ENCODE measurements at places on chromosomes 11 and 22.

- DNase-seq: no peak
These were observed 806.3 kb downstream of the BRD1 start for GRCh38 chr22:49021131-49021925.

GRCh38 chr22:19052941-19053541, 69.2 kb downstream of the DGCR2 start:
- DNase-seq: no peak

DNA sequence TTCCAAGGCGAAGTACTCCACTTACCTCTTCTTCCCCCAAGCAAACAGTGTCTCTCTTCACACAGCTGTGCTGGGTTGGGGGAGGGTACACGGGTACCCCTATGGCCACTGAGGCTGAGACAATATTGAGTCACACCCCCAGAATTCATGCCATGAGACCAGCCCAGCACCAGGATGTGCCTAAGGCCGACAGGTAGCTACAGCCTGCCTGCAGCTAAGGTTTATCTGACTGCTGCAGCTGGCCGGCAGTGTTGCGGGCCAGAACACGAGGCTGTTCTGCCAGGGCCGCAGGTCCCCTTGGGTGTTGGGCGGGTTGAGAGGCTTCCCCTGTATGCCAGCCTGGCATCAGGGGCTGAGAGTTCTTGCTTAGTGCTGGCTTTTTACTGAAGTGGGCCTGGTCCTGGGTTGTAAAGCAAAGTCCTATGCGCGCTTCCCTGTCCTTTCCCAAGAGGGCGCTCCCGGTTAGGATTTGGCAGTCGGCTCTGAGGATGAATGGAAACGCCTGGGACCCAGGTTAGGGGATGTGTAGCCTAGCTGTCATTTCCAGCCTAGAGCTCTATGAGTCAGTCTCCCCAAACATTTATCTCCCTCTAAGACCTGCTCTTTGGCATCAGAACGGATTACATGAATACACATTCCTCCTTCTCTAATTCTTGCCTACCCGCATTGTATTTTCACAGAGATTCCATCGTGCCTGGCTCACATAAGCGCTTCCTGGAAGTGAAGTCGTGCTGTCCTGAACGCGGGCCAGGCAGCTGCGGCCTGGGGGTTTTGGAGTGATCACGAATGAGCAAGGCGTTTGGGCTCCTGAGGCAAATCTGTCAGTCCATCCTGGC, 7.1 kb downstream of the USP18 start:
- peak; percentile 70 for DNase-seq

- DNase-seq: no peak
These were observed 3.5 kb upstream of the CELSR1 start for GRCh38 chr22:46540874-46541273.

DNA sequence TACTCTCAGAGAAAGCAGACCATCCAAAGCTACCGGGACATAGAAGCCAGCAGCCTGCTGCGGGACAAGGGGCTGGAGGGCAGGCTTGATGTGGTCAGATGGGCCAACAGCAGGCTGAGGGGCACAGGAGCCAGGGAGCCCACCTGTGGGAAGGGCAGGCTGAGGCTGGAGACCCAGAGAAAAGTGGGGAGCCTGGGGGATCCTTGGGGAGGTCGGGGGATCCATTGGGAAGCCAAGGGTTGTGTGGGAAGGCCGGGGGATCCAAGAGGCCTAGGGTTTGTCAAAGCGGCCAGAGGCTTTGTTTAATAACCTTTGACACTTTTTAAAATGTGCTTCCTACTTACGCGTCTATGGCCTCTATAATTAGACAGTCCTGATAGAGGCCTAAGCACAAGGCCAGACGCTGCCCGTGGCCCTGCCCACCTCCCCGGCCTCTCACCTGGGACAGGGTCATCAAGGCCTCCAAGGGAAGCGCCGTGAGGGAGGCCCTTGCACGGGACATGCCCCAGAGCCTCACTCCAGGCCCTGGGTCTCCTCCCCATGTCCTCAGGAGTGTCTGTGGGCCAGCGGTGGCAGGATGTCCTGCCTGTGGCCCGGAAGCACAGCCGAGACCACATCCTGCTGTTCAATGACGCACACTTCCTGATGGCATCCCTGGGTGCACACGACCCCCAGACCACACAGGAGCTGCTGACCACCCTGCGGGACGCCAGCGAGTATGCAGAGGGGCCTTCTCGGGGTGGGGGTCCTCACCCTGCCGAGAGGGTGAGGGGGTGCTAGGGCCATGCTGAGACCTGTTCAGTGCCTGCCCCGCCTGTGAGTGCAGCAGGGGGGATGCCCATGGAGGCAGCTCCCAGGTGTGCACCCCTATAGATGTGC, 8.6 kb upstream of the GTSE1 start:
- DNase-seq: peak; percentile 35

GRCh38 chr11:96905663-96906062, 515.9 kb downstream of the JRKL start:
- DNase-seq: no peak

- DNase-seq: peak; percentile 47
These were observed 43.6 kb downstream of the LRRC32 start for GRCh38 chr11:76626921-76627401.

- DNase-seq: no peak
These were observed 68.1 kb downstream of the LIF start for GRCh38 chr22:30178181-30179126.

GRCh38 chr22:47605441-47605840, 843.0 kb downstream of the TBC1D22A start:
- no peak for DNase-seq

GRCh38 chr22:24593836-24594568, 1.1 kb upstream of the LRRC75B start:
- no peak for DNase-seq

DNA sequence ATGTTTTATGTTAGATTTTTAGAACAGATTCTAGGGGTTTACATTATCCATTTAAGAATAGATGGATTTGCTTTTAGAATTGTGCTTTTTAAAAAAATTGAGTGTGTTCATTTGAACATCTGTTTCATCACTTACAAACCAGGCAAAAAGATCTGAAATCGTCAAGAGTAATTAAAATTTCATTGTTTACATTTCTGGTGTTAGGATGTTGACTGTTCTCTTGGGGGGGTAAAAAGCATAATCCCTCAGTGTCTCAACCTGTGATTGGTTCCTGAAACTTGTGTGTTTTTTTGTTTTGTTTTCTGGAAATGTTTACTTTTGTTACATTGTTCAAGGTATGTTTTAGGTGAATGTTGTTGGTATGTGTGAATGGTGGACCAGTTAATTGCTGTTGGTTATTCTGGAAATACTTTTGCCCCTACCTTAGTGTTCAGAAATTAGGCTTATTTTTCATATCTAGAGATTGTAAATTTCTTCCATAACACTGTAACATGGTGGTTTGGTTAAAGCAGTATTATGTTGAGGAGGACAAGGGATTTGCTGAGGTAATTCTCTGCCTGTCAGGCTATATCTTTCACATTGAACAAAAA, 4.8 kb downstream of the PCF11 start:
- DNase-seq: no peak

GRCh38 chr11:114232400-114233059, 63.7 kb upstream of the NNMT start:
- DNase-seq: no peak

DNA sequence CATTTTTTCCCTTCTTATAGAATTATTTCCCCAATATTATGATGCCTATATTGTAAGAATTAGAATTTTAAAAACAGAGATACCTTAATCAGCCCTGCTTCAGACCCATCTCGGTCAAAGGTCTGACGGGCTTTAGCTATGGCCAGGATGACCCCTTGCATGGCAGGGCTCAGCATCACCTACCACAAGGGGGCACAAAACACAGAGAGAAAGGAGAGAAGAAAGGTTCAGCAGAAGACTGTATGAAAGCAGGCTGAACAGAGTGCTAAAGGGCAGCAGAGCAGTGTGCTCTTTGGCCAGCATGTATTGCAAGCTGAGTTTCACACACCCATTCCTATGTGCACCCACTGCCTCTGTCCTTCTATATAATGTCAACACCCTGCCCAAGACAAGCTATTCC, 26.8 kb downstream of the CLDN25 start:
- DNase-seq: peak; percentile 48

- DNase-seq: peak; percentile 79
These were observed 444 bp upstream of the TSKU start for GRCh38 chr11:76782531-76783293.

DNA sequence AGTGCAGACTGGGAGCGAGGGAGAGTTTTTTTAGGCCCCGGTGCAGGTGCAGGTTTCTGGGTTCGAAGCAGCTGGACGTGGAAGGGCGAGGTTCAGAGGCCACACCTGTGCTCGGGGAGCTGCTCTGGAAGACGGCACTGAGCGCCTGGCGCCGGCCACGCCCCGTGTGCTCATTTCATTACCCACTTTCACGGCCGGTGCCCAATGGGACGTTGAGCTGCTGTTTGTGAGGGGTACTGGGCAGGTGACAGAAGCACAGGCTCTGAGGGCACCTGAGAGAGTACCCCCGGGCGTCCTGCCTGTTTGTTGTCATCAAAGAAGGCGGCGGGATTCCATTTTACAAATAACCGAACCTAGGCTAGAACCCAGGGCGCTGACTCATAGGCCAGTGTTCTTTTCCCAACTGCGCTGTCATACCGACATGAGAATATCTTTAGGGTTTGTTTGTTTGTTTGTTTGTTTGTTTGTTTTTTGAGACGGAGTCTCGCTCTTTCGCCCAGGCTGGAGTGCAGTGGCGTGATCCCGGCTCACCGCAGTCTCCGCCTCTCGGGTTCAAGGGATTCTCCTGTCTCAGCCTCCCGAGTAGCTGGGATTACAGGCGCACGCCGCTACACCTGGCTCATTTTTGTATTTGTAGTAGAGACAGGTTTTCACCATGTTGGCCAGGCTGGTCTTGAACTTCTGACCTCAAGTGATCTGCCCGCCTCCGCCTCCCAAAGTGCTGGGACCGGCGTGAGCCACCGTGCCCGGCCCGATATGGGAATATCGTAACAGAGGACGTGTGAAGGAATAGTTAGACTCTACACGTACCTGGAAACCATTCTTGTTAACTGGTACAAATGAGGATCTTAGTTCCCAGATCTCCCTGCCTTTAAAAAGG, 16.6 kb upstream of the SPTBN2 start:
- no peak for DNase-seq

DNA sequence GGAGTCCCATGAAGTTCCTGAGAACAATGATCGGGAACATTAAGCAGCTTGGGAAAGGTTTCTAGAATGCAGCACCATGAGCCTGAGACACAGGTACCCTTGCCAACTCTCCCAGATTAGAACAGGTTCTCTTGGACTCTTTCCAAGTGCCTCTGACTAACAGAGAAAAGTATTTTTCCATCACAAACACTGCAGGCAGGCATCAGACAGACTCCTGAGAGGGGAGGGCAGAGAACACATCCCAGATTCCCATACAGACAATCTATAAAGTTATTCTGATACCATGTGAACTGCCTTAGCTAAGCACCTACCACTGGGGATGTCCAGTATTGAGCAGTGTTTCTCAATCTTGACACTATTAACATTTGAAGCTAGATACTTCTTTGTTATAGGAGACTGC, 27.3 kb downstream of the SERGEF start:
- no peak for DNase-seq

DNA sequence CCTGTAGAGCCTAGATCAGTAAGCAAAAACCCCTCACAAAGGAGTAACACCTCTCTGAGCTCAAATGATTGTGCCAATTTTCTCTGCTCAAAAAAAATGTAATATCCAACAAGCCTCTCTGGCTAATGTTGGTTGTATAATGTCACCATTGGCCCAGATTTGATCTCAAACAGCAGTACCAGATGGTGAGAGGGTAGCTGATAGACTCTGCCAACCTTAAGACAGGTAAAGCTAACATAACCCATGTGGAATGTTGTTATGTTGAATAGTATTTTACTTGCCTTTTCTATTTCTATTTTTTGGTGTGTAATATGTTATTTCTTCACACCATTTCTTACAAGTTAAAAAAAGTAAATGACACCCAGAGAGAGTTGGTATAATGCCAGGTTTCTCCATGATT, 166.7 kb upstream of the GUCY1A2 start:
- no peak for DNase-seq

DNA sequence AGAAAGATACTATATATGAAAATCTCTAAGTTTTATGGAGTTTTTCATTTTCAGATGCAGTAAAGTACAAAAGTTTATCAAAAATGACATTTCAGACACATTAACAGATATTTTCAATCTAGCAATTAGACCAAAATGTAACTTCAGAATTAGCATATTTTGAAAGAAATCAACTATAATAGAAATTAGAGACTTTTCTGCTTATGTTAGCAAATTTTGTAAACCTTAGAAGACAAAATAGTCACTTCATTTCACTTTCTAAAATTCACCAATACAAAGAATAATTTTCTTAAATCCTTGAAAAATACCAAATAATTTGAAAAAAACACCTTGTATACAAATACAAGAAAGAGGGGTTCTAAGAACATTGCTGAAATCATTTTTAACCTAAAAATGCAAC, 135.8 kb upstream of the FIBIN start:
- DNase-seq: no peak

GRCh38 chr11:117483372-117483771, 155.7 kb downstream of the CEP164 start:
- no peak for DNase-seq

GRCh38 chr22:43633631-43634285, 178.3 kb downstream of the EFCAB6 start:
- DNase-seq: no peak

- DNase-seq: no peak
These were observed 78.1 kb downstream of the CTSC start for GRCh38 chr11:88259431-88259830.

Measured in Kasumi-1 (cell line).